HuH-7 (cell line): ENCODE measurements at places on chromosomes 5 and 9.

- DNase-seq: no peak
These were observed 299.6 kb upstream of the KLF4 start for GRCh38 chr9:107789001-107789700.

DNA sequence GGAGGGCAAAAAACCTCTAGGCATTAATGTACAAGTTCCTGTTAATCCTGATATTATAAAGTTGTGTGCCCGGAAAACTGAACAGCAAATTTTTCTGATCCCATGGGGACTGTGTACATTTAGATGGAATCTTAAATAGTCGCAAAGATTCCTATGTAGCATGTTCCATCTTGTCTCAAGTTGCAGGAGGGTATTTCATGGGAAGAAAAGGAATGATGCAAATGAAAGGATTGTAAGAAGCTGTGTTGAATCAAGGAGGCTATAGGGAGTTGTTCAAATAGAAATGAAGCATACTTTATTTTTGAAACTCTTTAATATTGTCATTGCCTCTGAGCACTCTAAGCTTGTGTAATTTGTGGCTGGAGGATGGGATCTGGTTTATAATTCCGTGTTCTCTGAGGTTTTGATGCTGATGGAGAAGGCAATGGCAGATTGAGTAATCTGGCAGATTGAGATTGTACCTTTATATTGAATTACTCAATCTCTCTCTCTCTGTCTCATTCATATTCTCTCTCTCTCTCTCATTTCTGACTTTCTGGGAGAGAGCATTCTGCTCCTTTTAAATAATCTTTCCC lies 288.5 kb downstream of the OSTF1 start:
- no peak for DNase-seq

DNA sequence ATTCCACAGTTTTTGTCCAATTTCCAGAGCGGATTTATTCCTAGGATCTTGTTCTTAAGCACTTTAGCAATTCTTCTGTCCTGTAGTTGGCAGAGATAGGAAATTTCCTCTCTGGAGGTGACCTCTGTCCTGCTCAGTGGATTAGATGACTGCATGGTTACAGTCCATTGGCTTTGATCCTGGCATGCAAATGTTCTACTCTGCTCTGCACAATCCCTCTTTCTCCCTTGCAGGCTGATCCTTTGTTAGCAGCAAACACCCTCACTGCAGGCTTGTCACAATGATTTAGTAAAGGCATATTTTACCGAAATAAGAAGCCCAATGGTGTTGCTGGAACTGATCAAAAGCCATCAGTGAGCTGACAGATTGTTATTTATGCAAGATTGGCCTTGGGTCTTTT lies 243.8 kb downstream of the COX7C start:
- peak; percentile 19 for DNase-seq

DNA sequence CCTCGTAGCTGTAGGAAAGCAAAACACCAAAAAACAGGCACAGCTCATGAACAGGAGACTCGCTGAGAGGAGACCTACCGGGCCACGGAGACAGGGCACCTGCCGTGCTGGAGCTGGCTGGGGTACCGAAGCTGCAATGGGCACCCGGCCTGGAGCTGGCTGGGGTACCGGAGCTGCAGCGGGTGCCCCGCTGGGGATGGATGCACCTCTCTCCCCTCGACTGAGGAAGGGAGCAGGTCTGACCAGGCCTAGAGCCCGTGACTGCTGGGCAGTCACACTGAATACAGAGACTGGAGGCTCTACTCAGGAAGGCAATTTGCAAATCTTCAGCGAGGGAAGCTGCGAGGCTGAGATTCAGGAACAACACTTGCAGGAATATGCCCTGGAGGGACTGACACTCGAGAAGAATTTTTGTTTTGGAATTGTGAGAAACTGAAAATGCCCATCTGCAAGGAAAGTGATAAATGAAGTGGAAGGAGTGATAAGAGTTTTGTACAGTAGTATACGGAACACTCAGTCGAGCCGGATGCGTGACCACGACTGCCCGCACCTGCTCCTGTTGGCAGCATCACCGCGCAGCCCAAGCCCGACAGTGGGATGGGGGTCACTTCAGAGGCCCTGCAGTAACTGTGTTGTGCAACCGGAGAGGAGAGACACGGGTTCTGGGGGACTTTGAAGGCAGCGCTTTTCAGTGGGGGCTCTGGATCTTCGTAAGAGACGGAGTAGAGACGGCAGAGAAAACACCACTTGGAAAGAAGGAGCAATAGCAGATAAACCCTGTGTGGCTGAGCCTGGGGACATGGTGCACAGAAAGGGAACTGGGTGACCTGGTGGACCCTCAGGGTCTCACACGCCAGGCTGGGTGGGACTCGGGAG lies 27.9 kb upstream of the LPCAT1 start:
- no peak for DNase-seq

- DNase-seq: no peak
These were observed 35.6 kb downstream of the NNT start for GRCh38 chr5:43638546-43638945.

DNA sequence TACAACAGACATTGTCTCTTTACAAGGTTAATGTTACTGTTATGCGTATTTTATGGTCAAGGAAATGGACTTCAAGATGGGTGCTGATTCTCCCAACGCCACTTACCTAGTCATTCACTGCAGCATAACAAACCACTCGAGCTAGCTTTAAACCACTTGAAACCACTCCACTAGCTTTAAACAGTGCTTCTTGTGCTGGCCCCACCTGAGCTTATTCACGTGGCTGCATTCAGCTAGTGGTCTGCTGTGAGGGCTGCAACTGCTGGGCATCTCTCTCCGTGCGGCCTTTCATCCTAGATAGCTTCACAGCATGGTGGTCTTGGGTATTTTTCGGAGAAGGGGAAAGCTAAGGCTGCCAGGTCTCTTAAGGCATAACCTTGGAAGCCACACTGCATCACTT lies 3.5 kb upstream of the HRH2 start:
- DNase-seq: no peak

- no peak for DNase-seq
These were observed 15.2 kb upstream of the C5orf15 start for GRCh38 chr5:133983674-133984073.

- DNase-seq: no peak
These were observed 581.2 kb downstream of the CDH18 start for GRCh38 chr5:19406576-19407365.

DNA sequence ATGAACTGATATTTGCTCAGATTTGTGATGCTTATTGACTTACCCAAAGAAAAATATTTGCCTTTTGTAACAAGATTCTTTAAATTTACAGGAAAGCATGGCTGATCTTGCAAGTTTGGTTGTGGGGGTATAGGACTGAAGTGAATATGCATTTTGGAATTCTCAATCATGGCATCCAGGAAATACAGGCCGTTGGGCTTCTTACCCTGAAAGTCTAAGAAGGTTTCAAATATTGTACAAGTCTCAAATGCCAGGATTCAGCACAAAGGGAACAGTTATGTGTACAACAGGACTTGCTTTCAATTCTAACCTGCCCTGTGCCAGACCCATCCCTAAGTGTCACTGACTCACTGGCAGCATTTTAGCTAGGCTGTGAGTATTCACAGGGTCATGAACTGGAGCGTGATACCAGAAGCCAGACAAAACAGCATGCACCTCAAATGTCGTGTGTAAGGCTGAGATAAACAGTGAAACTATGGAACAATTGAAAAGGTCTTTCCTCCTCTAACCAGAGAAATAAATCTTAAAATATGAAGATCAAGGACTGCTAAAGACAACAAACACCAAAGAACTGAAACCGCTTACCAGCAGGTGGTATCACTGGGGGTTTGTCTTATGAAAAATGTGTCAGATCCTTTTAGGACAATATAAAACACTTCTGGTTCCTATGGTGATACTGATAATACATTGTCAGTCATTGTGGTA lies 168.6 kb upstream of the RGMB start:
- DNase-seq: no peak

GRCh38 chr9:9961487-9961886 lies 651.3 kb downstream of the PTPRD start:
- no peak for DNase-seq

GRCh38 chr5:95075111-95075510 lies 209.8 kb downstream of the MCTP1 start:
- no peak for DNase-seq

- DNase-seq: no peak
These were observed 59.8 kb downstream of the BAAT start for GRCh38 chr9:101325053-101325452.

DNA sequence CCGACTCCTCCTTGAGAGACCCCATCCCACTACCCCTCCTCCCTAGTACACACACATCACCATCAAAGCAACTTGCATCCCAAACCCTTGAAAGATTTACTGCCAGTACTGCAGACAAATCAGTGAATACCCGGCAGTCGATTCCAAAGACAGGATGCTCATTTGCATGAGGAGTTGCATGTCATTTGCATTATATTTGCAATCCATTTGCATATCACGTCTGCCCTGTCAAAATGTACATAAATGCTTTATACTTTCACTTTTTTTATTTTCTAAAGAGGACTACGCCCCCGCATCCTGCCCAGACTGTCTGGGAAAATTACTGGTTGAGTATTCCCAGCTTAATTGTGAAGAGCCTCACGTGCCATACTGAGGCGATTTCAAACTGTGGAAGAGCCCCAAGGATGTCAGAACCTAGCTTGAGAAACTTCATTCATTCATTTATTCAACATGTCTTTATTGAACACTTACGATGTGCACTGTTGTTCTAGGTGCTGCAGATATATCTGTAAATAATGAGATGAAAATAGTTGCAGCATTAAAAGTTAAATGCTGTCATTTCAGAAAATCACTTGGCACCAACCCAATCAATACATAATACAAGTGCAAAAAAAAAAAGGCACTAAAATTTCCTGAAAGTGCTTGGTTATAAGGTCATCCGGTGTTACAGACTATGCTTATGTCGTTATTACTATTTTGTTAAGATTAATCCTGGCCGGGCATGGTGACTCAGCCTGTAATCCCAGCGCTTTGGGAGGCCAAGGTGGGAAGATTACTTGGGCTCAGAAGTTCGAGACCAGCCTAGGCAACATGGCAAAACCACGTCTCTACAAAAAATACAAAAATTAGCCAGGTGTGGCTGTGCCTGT lies 17.2 kb upstream of the SIL1 start:
- DNase-seq: no peak

DNA sequence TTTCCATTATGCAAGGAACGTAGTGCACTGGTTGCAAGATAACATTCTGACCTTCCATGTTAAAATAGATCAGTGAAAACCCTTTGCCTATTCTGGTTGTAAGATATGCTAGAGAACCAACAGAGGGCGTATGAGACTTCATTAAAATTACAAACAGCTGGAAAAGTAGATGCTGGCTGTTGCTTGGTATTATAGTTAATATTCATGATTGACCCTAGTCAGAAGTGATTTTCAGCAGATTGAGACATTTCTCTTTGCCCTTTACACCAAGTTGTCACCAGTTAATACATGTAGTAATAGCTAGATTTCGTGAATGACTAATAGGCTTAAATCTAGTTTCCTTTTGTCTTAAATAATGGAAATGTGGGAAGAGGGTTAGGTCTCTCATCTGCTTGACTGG lies 13.8 kb upstream of the FGF18 start:
- no peak for DNase-seq

DNA sequence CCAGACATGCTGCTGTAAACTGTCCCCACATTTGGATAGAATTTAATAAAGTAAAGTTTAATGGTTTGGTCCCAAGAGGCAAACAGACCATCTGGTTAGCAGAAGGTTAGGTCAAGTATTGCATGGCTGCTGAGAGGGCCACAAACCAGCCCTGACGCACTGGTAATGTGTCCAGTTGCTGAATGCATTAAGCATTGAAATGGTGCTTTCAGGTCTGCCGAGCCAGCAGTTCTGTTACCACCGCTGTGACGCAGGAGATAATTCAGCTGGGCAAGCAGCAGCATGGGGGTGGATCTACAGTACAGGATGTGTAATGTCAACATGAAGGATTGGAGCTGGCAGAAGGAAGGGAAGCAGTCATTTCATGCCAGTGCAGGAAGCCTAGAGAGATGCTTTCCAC lies 16.0 kb downstream of the ZNF462 start:
- DNase-seq: no peak

DNA sequence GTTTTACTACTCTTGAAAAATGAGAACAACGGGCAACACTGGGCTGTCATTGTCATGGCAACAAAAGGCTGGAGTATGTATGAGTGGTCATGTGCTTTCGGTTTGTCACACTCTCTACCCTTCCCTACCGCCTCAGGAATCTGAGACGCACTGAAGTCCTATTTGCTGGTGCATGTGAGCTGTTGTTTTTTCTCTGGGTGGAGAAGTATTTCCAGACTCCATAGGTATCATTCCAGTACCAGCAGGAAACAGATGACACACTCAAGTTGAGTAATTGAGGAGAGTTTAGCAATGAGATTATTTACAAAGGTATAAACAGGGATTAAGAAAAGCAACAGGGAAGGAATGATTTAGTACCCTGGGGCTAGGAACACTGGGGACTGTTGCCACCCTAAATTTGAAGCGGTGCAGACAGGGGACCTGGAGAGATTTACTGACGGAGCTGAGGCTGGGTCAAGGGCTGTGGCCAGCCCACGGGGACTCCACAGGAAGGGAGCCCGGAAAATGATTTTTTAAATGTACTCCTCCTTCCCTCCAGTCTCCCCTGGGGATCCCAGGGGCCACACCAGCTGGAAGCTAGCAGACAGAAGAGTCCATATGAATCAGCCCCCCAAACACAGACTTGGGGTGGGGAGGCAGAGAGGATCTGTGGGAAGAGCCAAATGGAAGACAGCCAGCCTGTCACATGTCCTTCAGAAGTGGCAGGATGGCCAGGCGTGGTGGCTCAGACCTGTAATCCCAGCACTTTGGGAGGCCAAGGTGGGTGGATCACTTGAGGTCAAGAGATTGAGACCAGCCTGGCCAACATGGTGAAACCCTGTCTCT lies 13.2 kb upstream of the ZBTB43 start:
- no peak for DNase-seq

- DNase-seq: no peak
These were observed 35.7 kb upstream of the LMX1B start for GRCh38 chr9:126578029-126578428.

DNA sequence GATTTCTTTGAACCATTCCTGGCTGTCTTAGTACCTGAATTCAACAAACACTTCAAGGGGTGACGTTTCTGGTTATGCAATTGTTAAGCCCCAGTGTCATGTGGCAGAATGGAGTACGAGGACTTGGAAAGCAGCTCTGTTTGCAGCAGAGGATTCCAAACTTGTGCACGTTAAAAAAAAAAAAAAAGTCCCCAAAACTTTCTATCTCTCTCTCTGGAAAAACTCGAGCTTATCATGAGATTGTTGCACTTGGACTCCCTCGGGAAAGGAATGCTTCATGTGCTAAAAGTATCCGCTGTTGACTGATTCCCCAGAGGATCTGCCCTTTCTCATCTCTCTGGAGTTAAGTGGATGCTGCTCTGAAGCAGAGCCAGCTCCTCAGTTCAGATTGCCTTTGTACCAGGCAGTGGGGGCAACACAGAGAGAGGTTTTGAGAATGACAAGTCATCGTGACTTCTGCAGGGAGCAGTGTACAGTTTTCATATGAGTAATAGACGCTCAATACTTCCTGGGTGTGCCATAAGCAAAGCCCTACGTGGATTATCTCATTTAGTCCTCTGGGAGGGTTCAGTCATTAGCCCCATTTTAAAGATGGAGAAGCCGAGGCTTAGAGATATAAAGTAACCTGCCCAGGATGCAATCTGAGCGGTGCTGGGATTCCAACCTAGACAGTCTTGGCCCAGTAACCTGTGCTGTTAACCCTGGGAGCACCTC lies 28.1 kb downstream of the TMOD1 start:
- no peak for DNase-seq
